ENCODE measurements at places on chromosomes 1 and 21.

GRCh38 chr1:30700528-30701257 lies 22.7 kb downstream of the MATN1 start:
- no peak for DNase-seq

GRCh38 chr1:201634261-201634660 lies 95.3 kb downstream of the NAV1 start:
- no peak for DNase-seq

- DNase-seq: peak; percentile 35
Measured at GRCh38 chr1:206982216-206982615, 12.0 kb upstream of the FCAMR start.

DNA sequence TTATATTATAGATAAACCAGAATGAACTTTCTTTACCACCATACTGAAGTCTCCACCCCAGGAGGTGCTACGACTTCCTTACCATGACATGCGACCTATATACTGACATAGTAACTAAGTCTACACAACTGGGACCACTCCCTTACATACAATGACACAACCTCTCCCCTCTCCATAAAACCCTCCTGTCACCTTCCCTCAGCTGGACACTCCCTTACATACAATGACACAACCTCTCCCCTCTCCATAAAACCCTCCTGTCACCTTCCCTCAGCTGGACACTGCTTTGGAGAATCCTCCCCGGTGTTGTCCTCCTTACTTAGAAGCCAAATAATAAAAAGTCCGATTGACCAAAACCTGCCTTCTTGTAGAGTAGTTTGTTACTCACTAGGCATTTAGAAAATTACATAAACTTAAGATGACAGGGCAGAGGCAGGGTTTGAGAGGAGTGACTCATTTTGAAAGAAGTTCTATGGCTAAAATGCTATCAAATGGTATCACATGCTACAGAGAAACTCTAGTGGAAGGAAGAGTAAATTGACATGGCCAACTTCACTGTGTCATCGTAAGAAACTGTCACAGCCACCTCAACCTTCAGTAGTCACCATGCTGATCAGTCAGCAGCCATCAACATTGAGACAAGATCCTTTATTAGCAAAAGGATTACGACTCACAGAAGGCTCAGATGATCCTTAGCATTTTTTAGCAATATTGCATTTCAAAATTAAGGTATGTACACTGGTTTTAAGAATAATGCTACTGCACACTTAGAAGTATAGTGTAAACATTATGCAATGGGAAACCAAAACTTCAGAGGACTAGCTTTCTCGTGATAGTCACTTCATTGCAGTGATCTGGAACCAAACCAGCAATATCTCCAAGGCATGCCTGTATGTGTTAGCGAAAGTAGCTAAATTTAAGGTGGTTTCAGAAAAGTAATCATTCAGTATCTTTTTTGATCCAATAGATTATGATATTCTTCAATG lies 56.4 kb downstream of the AHCTF1 start:
- DNase-seq: no peak

DNA sequence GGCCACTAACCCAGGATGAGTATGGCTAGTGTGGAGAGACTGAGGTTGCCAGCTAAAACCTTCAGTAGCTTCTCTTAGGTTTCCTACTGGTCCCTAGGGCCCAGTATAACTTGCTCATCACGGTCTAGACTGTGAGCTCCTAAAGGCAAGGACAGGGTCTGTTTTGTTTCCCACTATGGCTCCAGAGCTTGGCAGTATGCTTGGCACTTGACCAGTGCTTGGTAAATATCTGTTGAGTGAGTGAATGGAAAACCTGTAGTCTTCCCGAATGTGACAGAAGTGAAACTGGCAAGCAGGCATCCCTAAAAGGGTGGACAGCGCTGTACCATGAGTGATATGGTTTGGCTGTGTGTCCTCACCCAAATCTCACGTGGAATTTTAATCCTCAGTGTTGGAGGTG lies 13.1 kb upstream of the PARS2 start:
- no peak for DNase-seq

DNA sequence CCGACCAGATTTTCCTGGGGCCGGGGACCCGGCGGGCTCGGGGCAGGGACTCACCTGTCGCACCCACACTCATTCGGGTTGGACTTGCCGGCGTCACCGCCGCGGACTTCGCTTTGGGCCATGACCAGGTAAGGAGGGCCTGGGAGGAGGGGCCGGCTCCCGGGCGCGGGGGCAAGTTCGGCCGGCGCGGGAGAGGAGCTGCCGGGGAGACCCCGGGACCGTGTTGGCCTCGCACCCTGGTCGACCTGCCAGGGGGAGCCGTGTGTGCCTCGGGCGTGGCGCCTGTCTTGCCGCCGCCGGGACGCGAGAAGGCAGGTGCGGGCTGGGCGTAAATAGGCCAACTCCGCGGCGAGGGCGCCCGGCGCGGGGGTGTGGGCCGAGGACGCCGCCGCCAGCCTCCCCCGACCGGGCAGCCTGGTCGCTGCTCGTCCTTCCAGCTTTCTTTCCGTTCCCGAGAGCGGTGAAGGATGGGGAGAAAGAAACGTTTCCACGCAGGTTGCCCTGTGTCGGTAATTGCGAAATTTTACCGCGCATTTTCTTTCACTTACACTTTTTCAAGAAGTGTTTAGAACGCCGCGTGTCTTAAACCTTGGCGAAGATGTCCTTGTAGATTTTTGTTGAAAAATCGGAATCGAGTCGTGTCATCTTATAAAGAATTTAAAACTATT lies 558 bp downstream of the USP1 start:
- peak; percentile 28 for DNase-seq

DNA sequence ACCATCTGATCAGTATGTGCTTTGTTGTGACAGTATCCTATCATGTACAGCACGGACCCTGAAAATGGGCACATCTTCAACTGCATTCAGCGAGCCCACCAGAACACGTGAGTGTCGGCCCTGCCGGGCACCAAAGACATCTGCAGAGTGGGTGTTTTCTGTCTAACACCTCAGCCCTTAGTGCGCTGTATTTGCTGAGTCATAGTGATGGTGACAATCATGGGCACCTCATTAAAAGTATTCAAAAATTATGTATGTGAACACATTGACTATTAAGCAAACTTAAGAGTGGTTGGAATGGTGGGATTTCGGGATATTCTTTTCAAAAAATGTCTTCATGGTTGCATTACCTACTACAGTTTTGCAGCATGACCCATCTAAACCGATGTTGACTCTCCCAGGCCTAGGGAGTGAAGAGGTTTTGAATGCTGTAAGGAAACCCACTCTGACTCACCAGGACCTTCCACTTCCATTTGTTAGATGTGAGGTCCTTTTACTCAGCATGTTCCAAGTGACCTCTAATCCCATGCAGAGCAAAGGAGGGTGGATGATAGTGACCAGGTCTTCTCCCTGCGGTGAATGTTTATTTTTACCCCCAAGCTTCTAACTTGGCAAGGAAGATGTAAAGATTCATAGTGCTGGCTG lies 20.1 kb downstream of the MGST3 start:
- no peak for DNase-seq

DNA sequence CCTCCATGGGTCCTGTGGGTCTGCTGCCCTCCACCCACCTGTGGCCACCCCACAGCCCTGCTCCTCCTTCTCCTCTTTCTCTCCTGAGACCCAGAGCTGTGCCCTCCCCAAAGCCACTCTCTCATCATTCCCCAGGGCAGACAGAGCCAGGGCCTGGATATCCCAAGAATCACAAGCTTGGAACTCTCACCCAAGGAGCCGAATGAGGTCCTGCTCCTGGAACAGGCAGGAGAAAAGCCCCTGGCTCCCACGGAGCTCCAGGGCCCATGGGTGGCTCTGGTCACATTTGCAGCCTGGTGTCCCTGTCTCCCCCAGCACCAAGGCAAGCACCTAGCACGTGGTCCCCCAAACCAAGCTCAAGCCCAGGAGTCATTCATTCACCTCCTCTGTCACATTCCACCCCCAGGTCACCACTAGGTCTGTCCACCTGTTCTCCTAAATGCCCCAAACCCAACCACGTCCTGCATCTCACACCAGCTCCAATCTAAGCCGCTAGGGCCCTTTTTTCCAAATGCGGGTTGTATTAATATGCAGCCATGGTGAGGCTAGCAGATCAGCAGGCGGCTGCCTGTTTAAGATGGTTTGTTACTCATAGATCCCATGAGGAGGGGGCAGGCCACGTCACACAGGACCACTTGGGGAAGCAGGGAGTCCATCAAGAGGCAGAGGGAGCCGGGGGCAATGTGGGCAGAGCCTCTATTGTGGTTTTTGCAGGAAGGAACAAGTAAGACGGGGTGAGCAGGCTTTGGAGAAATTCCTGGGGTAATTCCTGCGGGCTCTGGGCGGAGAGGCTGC lies 215.5 kb upstream of the VAMP3 start:
- no peak for DNase-seq

GRCh38 chr1:214331827-214332423 lies 51.0 kb downstream of the SMYD2 start:
- DNase-seq: peak; percentile 45

DNA sequence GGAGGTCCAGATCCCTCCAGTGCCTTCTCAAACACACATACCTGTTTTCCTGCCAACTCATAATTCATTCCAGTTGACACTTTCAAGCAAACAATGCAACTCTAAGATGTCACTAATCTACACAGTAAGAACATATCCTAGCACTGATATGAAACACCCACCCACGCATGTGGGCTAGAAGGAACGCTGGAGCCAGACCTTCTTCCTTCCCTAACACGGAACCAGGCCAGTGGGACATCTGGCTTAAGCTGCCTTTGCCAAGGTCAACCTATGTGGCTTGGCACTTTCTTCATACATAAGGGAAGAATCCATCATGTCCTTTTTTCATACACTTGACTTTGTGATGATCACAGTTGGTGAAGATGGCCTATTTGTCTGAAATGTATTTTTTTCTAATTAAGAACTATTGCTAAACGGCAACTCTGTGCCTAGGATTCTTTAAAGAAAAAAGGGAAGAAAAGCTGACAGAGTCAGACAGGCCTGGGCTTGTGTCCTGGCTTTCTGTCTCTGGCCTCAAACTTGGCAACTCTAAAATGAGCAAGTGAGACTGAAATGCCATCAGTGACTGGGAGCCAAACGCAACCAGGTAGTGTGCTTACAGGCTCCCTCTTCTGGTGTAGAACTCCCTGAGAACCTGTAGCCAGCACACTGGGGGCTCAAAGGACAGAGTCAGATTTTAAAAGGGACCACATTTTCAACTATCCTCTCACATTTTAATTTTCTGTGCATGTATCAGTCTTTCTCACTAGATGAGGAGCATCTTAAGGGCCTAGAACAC lies 92.6 kb upstream of the BEND5 start:
- DNase-seq: no peak

- DNase-seq: no peak
Measured at GRCh38 chr1:207112616-207113296, 8.7 kb downstream of the C4BPA start.

GRCh38 chr1:85134583-85135391 lies 66.0 kb downstream of the SYDE2 start:
- no peak for DNase-seq

DNA sequence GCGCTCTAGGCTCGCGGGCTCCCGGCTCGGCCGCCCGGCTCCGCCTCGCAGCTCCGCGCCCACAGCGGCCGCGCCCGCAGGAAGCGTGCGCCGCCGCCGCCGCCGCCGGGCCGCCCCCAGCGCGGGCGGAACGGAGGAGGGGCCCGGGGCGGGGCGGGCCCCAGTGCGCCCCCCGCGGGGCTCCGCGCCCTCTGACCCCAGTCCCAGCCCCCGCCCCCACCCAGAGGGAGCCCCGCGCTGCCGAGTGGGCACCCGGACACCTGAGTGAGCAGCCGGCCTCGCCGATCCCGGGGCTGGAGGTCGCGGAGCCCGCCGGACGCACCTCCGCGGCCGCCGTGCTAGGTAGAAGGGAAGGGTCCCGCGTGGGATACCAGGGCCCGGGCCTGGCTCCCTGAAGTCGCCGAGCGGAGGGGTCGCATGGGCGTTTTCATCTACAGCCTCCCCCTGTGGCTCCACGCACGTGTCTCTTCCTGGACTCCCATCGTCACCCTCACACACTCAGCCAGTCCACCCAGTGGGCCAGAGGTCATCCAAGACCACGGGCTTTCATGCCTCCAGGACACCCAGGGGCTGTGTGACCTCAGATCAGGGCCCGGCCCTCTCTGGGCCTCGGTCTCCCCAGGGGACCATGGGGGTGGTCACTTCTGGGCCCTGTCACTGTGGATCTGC lies at the start of gene SDC3:
SDC3 (minus strand) TSS at position 63 of the 669 bp plus-strand sequence. CDS start 172 bp downstream, outside the sequence.
- DNase-seq: no peak

- DNase-seq: no peak
Measured at GRCh38 chr1:156844102-156844501, 14.8 kb downstream of the INSRR start.

GRCh38 chr21:43864313-43864961 lies 586 bp upstream of the AGPAT3 start:
- DNase-seq: peak; percentile 23

DNA sequence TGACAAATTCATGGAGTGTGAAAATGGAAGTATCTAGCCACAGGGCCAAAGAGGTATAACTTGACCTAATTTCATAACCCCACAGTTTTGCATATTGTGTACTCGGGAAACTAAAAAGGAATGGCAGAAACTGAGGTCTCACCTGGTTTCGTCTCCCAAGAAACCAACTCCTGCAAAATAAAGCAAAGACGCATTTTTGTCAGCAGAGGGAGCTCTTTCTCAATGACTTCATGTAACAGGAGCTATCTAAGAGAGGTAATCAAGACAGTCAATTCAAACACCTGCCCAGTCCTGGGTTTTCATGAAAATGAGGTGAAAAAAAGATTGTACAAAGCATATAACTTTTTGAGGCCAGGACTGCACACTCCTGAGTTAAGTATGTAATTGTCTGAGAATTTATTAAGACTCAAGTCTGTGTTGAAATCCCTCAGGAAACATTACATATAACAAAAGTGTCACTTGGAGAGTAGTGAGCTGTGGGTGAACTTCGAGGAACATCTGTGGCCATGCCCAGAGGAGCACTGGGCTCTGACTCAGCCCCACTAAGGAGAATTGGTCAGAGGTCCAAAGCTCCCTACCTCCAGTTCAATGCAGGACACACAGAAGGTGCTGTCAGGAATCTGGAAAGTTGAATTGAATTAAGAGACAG lies 17.6 kb downstream of the FCRL4 start:
- no peak for DNase-seq

DNA sequence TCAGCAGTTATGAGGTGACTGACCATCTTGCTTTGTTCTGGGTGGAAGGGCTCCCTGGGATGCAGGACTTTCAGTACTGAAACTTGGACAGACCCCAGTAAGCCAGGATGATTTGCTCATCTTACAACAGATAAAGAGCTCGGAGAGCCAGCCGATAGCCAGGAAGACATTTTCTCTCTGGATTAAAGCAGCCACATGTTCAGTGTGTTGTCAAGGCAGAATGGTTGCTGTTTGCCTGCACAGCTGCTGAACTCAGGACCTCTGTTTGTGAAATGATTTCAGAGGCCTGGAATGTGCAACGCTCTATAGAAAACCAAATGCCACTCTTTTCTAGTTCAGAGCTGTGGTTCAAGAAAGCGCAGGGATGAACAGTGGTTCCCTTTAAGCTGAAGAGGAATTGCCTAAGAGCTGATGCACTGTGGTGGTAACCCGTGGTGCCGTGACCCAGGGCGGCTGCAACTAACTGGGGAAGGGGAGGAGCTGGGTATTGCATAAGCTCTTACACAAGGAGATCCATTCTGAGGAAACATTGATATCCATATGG lies 40.7 kb downstream of the CASQ2 start:
- DNase-seq: no peak

- DNase-seq: no peak
Measured at GRCh38 chr1:237861944-237862343, 28.8 kb downstream of the ZP4 start.

- DNase-seq: no peak
Measured at GRCh38 chr1:205772607-205773032, 2.7 kb downstream of the RAB29 start.

Measured in stimulated activated CD4-positive, alpha-beta T cell treated with anti-CD3 and anti-CD28 coated beads, Interleukin-12 subunit alpha, Interleukin-12 subunit beta, amount 100 ng/mL, for 24 hours (primary cell).